ENCODE measurements at places on chromosomes 16 and 17. TPM values are rescaled to one million over a fixed set of nuclear protein-coding genes. Genes with fewer than 3 reads are reported as not detected.

The MFAP4 gene
- 0.52 TPM for total RNA-seq

The TBC1D3H gene
- not detected for total RNA-seq

The HOXB5 gene
- total RNA-seq: 19.8 TPM

The C17orf113 gene
- total RNA-seq: 2.3 TPM

The TMC7 gene
- 5.2 TPM for total RNA-seq

The CD300LB gene
- not detected for total RNA-seq

The KRTAP4-3 gene
- not detected for total RNA-seq

The TUBG2 gene
- total RNA-seq: 20.9 TPM

The SLC6A2 gene
- total RNA-seq: not detected

The AANAT gene
- not detected for total RNA-seq

The GPRC5C gene
- 54.4 TPM for total RNA-seq

The TAC4 gene
- not detected for total RNA-seq

The PPP1R27 gene
- not detected for total RNA-seq

All from HCT116 (cell line).